ENCODE measurements at places on chromosomes 7 and 10.

GRCh38 chr7:16811551-16811950, 6.8 kb upstream of the AGR2 start:
- DNase-seq = no peak

DNA sequence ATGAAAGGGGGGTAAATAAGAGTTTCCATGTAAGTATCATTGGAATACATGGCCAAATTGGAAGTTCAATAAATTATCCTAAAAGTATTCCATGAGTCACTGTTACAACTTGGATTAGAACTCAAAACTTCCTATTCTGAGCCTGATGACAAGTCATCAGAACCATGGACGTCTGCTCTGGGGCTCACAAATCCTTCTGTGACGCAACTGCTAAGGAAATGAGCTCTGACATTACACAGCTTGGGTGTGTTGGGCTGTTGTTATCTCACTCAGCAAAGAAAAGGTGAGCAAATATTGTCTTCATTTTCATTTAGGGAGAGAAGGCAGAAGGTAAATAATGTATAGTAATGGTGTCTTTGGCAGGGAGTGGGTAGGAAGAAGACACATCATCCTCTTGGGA, 214.8 kb upstream of the ADO start:
- DNase-seq = no peak

GRCh38 chr7:121331574-121331973, 2.8 kb downstream of the WNT16 start:
- DNase-seq = no peak

GRCh38 chr10:3330663-3331062, 158.1 kb upstream of the PITRM1 start:
- DNase-seq = no peak

DNA sequence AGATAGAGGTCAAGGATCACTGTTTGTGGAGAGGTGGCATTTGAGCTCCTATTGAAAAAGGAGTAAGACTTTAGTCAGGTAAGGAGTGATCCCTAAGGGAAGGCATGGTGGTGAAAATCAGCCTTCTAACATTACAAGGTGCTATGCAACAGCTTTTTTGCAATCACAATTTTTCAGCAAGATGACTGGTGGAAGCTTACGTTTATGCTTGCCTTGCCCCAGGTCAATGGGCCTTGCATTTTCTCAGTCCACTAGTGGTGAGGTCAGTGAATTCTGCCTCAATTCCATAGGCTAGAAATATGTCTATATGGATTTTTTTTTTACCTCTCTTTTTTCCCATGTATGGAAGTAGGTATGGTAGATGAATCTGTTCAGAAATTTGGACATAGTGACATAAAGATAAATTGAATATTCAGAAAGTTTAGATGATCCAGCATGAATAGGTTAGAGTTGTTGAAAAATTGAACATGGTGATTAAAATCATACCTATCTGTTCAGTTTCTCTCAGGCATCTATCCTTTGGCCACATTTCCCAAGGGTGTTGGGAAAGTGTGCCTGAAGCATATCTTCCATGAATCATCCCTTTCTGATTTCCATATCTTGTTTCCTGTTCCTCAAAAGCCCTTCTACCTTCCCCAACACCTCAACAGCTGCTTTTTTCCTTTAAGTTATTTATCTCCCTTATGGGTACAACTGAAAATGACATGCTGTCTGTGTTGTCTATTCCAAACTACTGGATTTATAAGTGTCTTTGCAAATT, 71.9 kb upstream of the PTPRZ1 start:
- no peak for DNase-seq

DNA sequence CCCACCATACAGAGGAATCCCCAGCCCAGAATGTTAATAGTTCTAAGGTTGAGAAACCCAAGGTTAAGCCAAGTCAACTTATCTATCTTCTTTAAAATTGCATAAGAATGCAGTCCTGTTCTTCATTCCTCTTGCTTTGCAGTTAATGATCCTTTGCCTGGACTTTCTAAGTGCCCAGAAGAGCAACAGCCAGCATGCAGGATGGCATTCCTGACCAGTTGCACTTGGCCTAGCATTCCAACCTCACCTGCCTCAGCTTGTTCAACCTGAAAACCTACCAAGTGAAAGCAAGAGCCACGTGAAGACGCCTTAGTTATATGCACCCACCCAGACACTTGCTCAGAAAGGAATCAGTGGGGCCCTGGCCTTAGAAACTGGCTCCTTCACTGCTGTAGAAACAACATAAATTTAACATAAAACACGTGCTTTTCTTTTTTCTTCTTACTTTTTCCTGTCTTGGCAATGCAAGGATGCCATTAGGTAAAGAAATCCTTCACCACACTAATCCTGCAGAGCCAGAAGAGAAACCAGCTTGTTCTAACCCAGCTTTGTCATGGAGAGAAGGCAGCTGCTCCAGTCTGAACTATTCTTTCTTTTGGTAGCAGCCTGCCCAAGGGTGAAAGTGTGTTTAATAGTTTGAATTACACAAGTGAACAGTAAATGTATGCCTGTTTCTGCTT, 25.0 kb downstream of the EGFR start:
- DNase-seq = no peak

DNA sequence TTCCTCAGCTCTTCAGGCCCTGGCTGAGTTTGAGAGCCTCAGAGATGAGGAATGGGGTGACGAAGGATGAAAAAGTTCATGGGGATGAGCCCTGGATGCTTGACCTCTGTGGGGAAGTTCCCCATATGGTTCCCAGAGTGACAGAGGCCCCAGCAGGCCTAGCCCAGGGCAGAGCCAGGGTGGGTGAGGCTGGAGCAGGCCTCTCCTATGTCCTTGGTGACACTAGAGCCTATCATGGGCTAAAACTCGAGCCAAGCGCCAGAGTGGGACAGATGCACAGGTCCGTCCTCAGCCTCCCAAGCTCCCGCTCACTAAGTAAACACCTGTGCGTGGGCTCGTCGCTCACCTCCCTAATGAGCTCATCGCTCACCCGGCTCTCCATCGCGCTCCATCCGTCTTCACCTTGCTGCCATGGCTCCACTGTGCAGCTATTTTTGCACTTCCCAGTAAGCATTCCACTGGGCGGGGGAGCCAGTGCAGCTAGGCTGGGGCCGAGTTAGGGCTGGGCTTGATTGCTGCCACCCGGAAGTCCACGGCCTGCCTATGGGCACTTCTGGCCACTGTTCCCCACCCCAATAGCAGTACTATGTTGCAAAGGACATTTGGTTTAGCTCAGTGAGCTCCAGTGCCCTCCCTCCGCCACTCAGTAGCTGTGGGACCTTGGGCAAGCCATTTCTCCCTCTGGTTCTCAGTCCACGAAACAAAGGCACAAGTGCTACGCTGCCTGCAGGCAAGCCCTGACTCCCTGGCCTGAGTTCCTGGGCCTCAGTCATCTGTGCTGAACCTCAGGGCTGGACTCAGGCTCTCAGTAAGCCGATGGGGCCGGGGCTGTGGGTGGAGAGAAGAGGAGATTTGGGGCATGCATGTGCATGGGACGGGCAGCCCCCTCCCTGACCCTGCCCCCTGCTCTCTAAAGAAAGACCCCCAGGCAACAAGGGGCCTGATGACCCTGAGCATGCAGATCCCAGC, 117.3 kb upstream of the PCBD1 start:
- no peak for DNase-seq

DNA sequence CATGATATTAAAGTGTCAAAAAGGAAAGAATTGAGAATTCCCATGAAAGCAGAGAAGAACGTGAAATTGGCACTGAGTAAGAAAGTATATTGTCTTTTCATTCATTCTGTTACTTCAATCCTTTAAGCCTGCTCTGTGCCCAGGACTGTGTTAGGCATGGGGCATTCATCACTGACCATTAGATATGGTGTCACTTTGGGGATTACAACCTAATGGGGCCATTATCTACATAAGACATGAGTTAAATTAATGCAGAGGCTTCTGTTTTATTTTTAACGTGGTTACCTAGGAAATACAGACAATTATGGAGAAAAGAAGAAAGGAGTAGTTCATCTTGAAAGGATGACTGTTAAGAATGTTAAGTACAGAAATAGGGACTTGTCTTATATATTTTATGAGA, 163.5 kb upstream of the LRGUK start:
- no peak for DNase-seq

GRCh38 chr7:55050281-55050680, 31.5 kb downstream of the EGFR start:
- no peak for DNase-seq

- no peak for DNase-seq
Observed at GRCh38 chr7:14201353-14201752, 211.9 kb upstream of the ETV1 start.

All from NT2/D1 (cell line).